Thoracic aorta (tissue), 2 donors: ENCODE measurements at places on chromosomes 7 and 10. TPM values are rescaled to one million over a fixed set of nuclear protein-coding genes. Genes with fewer than 3 reads are reported as not detected.

Gene NET1
- total RNA-seq, result 117 TPM

Gene KCNMA1
- total RNA-seq, result 168 TPM

Gene SLC39A12
- 0.14 TPM for total RNA-seq

Gene TUBAL3
- not detected for total RNA-seq

Gene PNLIPRP3
- total RNA-seq, result not detected

Gene ADRA2A
- total RNA-seq, result 6.5 TPM

Gene PFKFB3
- 151 TPM for total RNA-seq

Gene TMEM273
- 14.8 TPM for total RNA-seq

Gene DNAJB6
- total RNA-seq, result 116 TPM

Gene RARRES2
- total RNA-seq, result 102 TPM

Gene OSBPL3
- 5.5 TPM for total RNA-seq

Gene NEURL1
- not detected for total RNA-seq

Gene FZD1
- total RNA-seq, result 33.6 TPM

Gene ZNF679
- total RNA-seq, result not detected

Gene PDK4
- 79.5 TPM for total RNA-seq

Gene ERVW-1
- total RNA-seq, result not detected

Gene MBL2
- total RNA-seq, result not detected

Gene PRKAR2B
- total RNA-seq, result 5.3 TPM

Gene SLC26A3
- total RNA-seq, result not detected

Gene FBXO24
- total RNA-seq, result not detected

Gene GNGT1
- total RNA-seq, result not detected

Gene OR6B1
- not detected for total RNA-seq

Gene TMEM176A
- 9.1 TPM for total RNA-seq

Gene SNCG
- total RNA-seq, result 50.9 TPM

Gene JAKMIP3
- total RNA-seq, result 0.42 TPM

Gene GRB10
- 59.2 TPM for total RNA-seq

Gene CALML3
- total RNA-seq, result not detected

Gene CPA2
- total RNA-seq, result not detected

Gene PPP1R17
- total RNA-seq, result not detected

Gene FEZF1
- not detected for total RNA-seq

Gene IGF2BP3
- total RNA-seq, result 8.1 TPM

Gene STEAP1
- 26.5 TPM for total RNA-seq

Gene ADAM12
- 0.27 TPM for total RNA-seq

Gene CTAGE4
- 5.8 TPM for total RNA-seq

Gene SPDYE11
- not detected for total RNA-seq

Gene ACSM6
- not detected for total RNA-seq

Gene FAM185A
- total RNA-seq, result 22.4 TPM

Gene LRIT1
- not detected for total RNA-seq
